ENCODE measurements at places on chromosomes 7 and 10.

DNA sequence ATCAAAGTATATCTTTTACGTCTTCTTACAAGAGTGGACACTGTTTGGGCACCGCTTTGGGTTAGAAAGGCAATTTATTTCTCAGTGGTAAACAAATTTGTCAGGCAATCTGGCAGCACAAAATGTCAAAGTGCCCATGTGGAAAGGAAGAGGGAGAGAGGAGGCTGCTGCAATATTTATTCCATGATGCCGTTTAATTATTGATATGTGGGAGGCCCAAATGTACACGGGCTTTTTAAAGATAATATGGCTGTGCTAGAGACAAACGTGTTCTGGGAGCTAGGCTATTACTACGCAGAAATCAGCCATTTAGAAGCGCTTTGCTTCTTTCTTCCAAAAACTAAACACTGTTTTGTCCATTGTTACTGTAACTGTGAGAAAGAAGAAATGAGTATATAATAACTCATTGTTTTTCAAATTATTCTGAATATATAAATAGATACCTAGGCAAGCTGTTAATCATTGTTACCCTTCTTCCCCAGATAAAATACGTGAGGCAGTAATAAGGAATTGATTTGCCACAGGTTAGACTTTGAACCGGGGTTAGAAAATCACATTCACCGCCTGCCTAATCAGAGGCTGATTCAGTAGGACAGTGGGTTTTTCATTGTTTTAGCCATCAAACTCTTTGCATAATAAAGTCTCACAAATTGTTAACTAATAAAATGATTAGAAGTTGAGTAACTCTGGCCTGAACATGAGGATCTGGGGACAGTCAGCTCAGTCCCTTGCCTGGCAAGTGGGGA is 116.5 kb upstream of the FRMD4A start:
- peaks cover under 1% of the 10 kb centered on the region for H3K27me3 ChIP-seq
- no peak overlapping the region for H3K27ac ChIP-seq
- H3K4me1 ChIP-seq, result no peaks in the 10 kb centered on the region
- H3K36me3 ChIP-seq, result no peaks in the 10 kb centered on the region

GRCh38 chr7:2068693-2069471 is 163.9 kb downstream of the MAD1L1 start:
- no peak for DNase-seq
- no peak overlapping the region for H3K4me3 ChIP-seq
- no peaks in the 10 kb centered on the region for H3K27me3 ChIP-seq
- no peaks in the 10 kb centered on the region for H3K36me3 ChIP-seq

- H3K4me1 ChIP-seq, result no peaks in the 10 kb centered on the region
- no peaks in the 10 kb centered on the region for H3K36me3 ChIP-seq
- H3K27ac ChIP-seq, result no peak overlapping the region
- DNase-seq, result no peak
- no peaks in the 10 kb centered on the region for H3K27me3 ChIP-seq
Measured at GRCh38 chr10:78910886-78911285, 157.9 kb upstream of the ZMIZ1 start.

- H3K27me3 ChIP-seq, result no peaks in the 10 kb centered on the region
- no peaks in the 10 kb centered on the region for H3K36me3 ChIP-seq
- no peak overlapping the region for H3K4me3 ChIP-seq
Measured at GRCh38 chr7:144011458-144012230, 11.5 kb downstream of the OR6B1 start.

Data from CD8-positive, alpha-beta memory T cell (primary cell).